ENCODE measurements at places on chromosomes 6 and 20.
A peak's percentile ranks its signal among the peaks of the same experiment; 100 is the strongest.

DNA sequence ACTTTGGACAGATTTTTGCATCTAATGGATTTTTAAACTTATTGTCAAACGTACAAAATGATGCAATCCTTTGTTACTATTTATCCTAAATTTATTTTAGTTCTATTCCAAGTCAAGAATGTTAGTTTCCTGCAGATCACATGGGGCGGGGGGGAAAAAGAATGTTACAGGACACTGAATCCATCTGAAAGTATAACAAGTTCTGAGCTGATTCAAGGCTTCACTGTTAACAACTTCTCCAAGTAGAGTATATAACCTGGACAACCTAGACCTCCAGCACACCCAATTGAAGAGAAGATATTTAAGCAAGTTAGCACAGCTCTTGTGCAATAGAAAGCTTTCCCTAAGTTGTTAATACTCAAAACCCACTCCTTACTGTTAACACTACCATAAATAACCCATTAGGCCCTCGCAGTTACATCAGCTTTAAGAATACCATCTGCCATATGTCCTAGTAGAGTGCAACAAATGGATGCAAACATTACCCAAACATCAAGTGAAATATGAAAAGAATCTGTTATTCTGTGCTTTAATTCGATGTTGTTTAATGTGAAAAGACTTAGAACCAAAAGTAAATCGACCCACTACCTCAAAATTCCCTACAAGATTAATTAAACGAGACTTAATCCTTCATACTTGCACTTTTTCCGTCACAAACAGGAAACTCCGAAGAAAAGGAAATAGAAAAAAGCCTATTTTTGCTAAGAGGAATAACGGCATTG lies 1.3 kb downstream of the SEC63 start:
- DNase-seq, result no peak

GRCh38 chr6:43263314-43264178 lies 20.3 kb downstream of the TTBK1 start:
- DNase-seq, result peak; percentile 56

DNA sequence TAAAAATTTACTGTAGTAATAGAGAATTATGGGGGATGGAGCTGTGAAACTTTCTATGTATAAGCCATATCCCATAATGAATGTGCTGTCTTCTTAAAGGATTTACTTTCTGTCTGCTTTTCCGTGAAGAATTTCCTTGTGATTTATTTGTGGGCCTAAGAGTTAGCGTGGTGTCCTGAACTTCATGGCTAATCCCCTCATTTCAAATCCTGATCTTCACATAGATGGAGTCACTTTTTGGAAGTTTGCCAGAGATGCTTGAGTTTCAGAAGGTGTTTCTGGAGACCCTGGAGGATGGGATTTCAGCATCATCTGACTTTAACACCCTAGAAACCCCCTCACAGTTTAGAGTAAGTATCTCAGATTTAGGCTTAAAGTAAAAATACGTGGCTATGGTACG lies 19.4 kb upstream of the CLDN20 start:
- no peak for DNase-seq

GRCh38 chr20:58406422-58407001 lies 17.5 kb downstream of the VAPB start:
- DNase-seq, result no peak

- DNase-seq, result no peak
Observed at GRCh38 chr20:54221353-54221752, 13.5 kb downstream of the PFDN4 start.

- no peak for DNase-seq
Observed at GRCh38 chr6:31247813-31248212, 24.1 kb downstream of the HLA-C start.

DNA sequence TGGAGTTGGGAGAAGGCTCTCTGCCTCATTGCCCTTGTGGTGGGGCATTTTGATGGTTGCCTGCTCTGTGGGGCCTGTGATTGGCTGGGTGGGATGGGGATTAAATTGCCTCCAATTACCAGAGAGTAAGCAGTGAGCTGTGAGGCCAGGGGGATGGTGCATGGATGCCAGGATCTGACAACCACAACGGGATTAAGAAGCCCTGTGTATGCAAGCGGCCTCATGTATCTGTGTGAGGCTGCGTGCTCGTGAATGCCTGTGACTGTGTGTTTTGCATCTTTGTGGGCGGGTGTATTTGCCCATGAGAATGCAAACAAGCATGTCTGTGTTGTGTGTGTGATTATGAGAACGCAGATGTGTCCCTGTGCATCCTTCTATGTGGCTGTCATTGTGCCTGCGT lies 46.1 kb downstream of the CD40 start:
- no peak for DNase-seq

DNA sequence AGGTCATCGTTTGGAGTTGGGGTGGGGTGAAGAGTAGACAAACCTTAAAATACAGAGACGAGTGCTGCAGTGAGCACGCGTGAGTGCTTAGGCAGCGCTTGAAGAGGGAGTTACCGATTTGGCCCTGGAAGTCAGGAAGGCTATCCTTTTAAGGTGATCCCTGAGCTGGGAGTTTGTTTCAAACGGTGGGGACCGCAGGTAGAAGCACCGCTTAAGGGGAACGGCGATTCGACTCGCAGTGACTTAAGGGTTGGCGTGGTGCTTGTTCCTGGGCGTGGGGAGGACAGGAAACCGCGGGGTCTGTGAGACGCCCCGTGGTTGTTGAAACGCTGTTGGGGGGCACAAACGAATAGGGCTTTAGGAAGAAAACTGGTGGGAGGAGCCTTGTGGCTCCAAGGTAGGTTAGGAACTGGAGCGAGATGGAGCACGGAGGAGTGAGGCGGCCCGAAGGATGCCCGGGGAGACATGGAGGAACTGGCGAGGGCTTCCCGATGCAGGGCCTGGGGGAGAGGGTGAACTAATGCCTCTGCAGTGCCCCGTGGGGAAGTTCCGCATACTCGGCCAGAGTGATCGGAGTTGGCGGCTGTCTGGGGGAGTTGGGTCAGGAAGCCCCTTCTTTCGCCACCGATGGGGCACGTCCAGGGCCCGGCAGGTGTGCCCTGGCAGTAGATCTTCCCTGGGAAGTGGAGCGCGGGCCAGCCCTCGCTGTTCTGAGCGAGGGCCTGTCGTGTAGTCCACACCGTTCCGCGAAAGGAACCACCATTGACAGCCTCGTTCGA lies 1.3 kb upstream of the CDYL start:
- DNase-seq, result no peak

- DNase-seq, result no peak
Observed at GRCh38 chr20:62493886-62494285, 18.1 kb upstream of the GATA5 start.

GRCh38 chr6:137829641-137830083 lies 37.4 kb upstream of the TNFAIP3 start:
- no peak for DNase-seq

DNA sequence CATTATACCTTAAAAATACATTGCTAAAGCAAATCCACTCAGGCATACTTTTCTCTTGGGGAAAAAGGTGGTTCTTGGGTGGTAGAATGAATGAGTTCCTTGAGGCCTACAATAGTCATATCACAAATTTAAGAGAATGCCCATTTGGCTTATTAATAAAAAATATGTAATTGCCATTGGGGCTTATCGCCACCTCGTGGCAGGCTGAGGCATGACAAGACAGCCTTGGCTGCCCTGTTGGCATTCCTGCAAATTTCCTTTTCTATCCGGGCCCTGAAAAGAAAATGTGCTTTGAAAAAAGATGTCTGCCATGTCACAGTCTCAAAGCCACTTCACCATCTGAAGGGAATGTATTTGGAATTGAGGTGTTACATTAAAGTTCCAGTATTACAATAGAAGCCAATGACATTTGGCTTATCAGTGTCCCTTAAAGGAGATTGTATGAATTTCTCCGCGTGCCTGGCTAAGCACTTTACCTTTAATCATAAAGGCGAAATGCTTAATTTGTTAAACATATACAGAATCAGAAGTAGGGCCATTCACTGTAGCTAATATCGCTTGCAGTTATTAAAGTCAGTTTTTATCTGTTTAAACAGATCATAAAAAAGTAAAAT lies 188.3 kb upstream of the ZFP64 start:
- DNase-seq, result no peak

GRCh38 chr20:13102694-13103093 lies 93.9 kb downstream of the SPTLC3 start:
- no peak for DNase-seq

DNA sequence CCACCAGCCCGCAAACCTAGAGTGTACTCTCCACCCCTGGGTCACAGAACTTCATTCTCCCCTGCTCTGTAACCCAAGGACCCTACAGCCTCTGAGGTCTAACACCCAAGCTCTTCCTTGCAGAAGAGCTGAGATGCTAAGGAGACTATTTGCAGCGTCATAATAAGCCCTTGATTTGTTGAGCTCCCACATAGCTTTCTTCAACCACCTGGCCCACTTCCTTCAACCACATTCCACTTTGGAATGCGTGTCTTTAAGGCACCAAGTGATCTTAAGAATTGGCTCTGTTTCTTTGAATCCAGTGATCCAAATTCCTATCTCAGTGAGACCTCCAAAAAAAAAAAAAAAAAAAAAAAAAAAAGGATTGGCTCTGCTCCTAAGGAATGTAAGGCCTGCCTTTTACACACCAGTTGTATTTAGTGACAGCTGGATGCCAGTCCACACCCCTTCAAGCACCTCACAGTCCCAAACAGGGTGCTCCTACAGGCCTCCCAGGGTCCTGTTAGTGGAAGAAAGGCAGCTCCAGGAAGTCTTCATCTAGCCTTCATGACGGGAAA lies 106.2 kb downstream of the UBE3D start:
- DNase-seq, result no peak

DNA sequence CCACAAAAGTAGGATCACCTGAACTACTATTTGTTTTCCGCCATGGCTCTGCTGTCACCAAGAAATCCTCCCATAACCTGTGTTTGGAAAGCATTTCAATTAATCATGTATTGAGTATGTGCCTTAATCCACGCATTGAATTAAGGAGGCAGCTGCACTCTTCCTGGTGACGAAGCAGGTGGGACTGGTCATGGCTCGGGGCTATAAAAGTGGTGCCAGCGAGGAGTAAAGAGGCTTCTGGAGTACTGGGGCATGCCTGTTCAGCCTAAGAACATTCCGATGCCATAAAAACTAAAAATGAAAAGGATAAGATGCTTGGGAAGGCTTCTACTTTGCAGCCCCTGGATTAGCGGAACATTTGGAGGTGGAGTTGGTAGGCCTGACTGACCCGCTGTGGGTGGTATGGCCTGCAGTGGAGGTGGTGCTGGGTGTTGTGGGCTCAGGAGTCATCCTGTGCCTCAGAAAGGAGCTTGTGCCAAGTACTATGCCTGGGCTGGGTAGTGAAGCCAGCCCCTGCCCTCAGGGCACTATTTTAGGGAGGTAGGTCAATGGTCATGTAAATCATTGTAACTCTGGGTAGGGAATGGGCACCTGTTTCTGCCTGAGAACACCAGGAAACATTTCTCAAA lies 110.5 kb downstream of the B3GAT2 start:
- peak; percentile 30 for DNase-seq

GRCh38 chr6:165574220-165575157 lies 88.6 kb downstream of the PDE10A start:
- no peak for DNase-seq

DNA sequence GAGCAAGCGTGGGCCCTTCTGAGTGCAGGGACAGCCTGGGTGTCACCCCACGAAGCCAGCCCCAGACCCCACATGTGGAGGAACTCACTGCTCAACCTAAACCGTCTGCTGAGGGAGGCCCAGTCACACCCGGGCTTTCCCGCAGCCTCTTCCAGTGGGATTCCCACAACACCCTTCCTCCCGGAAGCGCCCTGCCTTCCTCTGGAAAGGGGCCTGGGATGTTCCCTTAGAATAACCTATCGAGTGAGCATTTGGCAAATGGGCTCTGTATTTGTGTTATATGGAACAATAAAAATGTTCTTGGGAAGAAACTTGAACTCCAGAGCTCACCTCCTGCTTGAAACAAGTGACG lies 100.0 kb upstream of the DUSP22 start:
- DNase-seq, result no peak

DNA sequence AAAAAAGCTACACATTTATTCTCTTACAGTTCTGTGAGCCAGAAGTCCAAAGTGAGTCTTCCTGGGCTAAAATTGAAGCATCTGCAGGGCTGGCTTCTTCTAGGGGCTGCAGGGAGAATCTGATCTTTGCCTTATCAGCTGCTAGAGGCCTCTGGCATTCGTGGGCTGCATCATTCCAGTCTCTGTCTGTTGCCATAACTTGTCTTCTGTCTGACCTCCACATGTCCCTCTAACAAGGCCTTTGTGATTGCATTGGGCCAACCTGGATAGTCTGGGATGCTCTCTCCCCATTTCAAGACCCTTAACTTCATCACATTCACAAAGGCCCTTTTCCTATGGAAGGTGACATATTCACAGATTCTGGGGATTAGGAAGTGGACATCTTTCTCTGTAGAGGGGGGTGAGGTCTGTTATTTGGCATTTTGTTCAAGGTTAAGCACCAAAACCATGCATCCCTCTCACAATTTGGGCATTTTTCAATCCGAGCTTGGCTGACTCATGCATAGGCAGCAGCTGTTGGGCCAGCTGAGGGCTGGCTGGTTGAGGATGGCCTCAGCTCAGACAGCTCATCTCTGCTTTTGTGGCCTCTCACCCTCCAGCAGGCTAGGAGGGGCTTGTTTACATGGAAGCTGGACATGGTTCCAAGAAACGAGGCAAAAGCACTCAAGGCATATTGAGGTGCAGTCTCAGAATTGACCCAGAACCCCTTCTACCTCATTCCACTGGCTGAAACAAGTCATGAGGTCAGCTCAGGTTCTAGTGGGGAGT lies 116.1 kb upstream of the NXT1 start:
- no peak for DNase-seq

DNA sequence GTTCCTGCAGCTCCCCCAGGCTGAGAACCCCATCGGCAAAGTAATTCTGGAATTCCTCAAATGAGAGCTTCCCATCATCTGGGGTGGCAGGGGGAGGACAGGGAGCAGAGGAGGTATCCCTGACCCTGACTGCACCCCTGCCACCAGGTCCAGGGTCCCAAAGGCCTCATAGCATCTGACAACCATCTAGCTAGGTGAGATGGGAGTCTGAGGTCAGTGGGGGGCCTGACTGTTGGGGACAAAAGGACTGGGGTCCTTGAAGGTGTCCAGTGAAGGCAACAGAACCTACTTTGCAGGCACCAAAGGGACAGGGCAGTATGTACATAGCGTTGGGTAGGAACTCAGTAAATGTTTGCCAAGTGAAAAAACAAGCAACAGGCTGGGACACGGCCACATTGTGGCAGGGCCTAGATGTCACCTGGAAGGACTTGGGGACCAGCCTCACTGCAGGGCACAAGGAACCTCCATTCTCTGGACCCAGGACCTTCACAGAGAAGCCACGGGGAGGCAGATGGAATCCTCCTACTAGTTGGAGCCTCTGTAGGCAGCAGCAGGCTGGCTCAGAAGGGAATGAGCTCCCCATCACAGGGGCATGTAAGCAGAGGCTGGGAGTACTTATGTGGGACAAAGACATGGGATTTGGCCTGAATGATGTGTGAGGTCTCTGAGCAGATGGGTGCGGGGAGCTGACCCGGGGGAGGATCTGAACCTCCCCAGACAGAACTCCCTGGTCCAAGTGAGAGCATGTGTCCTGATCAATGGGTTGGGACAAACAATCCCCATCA lies 3.3 kb downstream of the NECAB3 start:
- DNase-seq, result no peak

All from NCI-H2081 (cell line).